ENCODE measurements at places on chromosomes 6 and 20.

- peak; percentile 95 for DNase-seq
Observed at GRCh38 chr6:143325379-143326140, 124.9 kb downstream of the ADAT2 start.

GRCh38 chr20:31474097-31474436, 860 bp downstream of the DEFB124 start:
- DNase-seq: no peak

DNA sequence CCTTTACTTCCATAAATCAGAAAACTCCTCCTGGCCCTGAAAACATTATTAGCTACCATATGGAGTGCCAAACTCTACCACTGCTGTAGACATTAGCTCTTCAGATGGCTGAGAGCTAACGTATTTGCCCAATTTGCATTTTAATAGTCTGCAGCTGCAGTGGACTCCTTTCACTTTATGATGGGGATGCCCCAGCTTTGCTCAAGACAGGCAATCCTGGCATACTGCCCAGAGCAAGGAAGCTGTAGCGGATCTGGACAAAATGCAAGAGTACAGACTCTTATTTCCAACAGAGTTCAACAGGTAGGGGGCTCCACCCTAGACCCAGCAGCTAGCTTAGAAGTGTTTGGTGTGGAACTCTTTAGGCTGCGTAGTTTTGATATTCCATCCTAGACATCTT, 246.7 kb downstream of the FOXC1 start:
- DNase-seq: peak; percentile 52

DNA sequence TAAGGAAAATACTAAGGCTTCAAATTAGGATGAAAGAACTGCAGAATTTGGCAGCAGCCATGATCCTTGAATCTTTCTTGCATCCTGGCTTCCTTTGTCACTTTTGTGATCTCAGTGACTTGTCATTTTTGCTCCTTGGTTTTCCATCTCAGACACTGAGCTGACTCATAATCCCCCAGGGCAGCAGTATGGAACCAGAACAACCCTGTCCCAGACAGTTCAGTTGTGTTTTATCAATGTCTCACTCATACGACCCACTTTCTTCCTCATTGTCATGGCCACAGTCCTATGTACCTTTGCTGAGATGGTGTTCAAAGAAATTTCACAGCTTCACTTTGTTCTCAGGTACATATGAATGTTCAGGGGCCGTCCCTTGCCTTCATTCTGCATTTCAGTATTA, 488.5 kb upstream of the BTBD3 start:
- DNase-seq: peak; percentile 59

GRCh38 chr20:47770935-47771334, 14.3 kb downstream of the SULF2 start:
- DNase-seq: no peak

DNA sequence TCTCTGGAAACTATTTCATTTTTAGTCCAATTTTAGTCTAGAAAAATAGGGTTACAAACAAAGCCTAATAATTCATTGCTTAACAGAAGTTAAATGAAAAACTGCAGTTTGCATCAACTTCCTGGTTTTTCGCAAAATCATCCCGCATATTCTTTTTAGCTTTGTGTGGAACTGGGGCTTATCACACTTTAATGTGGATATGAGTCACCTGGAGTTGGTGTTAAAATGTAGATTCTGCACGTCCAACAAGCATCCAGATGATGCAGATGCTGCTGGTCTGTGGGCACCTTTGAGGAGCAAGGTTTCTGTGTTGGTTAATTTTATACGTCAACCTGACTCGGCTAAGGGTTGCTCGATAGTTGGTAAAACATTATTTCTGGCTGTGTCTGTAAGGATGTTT, 126.1 kb downstream of the PLCB4 start:
- no peak for DNase-seq

DNA sequence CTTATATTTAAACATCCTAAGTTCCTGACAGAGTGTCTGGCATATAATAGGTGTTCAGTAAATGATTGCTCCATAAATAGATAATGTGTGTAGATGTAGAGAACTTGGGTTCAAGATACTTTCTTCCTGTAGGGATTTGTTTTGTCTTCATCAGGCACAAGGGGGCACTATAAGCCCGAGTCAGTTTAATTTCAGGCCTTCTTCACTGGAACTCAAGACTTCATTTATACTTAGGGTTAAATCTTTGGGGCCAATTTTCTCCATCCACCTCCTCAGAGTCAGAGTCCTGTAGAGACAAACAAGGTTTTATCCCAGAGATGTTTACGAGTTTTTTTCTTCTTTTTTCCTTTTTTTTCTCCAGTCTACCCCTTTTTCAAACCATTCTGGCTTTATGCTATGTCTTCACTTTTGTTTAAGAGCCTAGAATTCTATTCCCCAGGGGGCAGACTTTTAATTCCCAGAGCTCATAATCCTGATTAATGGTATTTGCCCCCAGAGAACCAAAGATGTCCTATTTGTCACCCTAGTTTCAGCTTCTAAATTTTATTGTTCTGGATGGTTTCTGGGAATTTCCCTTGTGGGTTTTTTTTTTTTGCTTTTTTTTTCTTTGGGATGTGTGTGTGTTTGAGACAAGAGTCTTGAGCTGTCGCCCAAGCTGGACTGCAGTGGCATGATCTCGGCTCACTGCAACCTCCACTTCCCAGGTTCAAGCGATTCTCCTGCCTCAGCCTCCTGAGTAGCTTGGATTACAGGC, 88.4 kb downstream of the HFE start:
- peak; percentile 82 for DNase-seq

DNA sequence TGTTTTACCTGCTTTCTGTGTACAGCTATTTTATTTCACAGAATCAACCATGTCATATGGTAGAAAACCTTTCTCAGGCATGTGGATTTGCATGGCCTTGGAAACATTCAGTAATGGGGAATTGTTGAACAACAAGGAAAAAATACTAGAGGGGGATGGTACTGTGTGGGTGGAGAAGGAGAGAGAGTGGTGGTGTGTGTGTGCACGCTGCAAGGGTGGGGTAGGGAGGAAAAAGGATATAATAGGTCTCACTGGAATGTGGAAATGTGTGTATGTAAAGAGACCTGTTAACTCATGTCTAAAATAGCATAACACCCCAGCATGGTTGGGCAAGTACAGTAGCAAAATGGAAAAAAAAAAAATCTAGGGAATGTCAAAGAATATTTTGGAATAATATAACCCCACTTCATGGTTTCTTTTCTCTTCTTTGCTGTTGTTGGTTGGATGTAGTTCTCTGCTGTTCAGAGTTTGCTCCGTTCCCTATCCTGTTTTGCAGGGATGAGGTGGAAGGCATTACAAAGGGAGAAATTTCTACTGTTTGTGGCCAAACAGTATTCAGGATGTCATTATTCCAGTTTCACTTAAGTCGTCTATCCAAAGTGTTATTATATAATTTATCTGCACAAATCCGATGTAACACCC, 93.9 kb upstream of the CITED2 start:
- DNase-seq: peak; percentile 86

GRCh38 chr6:90712114-90712513, 125.2 kb upstream of the MAP3K7 start:
- no peak for DNase-seq

DNA sequence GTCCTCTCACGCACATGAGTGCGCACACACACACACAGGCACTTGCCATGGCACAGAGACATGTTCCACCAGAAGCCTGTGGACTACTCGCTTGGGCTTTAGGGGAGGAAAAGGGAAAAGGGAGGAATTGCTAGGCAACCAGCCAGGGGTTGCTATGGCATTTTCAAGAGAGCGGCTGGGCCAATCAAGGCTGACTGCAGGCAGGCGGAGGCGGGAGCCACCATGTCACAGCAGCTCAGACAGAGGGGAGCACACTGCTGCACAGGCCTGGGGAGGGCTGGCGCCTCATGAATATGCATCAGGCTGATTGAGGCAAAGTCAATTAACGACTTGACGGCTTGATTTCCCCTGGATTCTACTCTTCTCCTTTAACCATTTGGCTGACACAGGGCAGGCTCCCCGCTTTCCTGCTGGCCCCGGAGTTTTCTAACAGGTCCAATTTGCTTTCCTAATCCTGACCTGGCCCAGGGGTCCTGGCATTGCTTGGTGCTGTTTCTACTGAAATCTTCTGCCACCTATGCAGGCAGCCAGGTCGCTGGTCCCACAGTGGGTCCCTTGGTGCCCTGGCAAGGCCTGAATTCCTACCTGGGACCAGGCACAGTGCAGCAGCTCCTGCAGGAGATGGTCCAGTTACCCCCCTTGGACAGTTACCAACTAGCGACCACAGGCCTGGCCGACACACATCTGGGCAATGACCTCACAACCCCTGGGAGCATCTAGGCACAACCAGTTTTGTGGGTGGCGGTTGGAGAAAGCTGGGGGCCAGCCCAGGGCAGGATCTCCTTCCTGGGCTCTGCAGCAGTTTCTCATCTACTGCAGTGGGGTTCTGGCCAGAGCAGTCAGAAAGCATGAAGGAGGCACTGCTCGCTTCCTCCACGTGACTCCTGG, 52.1 kb downstream of the YTHDF1 start:
- DNase-seq: no peak

- peak; percentile 58 for DNase-seq
Observed at GRCh38 chr20:46965477-46965876, 70.8 kb downstream of the EYA2 start.

GRCh38 chr6:14516956-14517355, 399.4 kb downstream of the CD83 start:
- DNase-seq: no peak

DNA sequence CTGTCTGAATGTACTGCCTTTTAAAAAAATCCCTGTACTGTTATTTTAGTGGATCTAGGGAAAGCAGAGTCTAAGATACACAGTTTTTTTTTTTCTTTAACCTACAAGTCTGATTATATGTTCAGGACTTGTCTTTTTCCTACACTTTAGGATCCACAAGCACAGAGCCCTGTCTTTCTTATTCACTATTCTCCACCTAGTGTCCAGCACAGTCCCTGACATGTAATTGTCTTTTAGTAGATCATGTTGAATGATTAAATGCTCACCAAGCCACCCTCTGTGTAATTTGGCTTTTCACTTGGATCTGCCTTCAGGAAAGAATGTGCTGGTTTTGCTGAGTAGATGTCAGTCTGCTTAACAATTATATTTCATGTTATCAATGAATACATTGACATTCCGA, 35.8 kb upstream of the YWHAB start:
- DNase-seq: no peak

- no peak for DNase-seq
Observed at GRCh38 chr6:5173810-5174209, 86.9 kb downstream of the LYRM4 start.

- DNase-seq: no peak
Observed at GRCh38 chr6:42899871-42900270, 16.0 kb upstream of the PTCRA start.

DNA sequence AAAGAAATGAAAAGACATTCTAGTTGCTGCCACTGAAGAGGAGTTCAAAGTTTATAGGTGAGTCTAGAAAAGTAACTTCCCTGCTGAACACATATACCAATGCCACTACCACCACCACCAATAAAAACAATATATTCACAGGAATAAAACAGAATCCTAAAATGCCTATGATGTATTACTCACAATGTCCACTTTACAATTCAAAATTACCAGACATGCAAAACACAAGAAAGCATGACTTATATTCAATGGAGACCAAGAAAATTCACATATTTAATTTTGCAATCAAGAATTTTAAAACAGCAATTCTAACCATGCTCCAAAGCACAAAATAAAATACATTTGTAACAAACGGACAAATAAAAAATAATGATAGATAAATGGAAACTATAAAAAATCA, 385.3 kb upstream of the RUNX2 start:
- DNase-seq: no peak

- peak; percentile 17 for DNase-seq
Observed at GRCh38 chr6:130720076-130720715, 107.0 kb upstream of the SMLR1 start.

- DNase-seq: peak; percentile 81
Observed at GRCh38 chr6:2448826-2449571, 203.6 kb upstream of the GMDS start.

DNA sequence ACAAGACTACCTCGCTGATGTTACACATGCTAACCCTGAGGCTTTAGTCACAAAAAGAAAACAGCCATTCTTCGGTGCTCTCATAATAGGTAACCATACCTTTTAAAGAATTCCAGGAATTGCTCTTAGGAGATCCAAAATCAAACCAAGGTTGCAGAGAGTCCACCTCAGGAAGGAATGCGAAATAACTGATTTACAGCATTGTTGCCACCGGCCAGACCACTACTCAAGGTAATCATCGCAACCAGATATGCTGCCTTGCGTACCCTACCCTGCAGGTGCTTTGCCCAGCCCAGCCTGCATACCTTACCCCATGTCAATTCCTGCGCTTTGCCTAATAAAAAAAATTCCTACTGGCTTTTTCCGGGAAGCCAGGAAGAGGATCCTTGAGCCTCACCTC, 27.0 kb downstream of the NUP153 start:
- no peak for DNase-seq

DNA sequence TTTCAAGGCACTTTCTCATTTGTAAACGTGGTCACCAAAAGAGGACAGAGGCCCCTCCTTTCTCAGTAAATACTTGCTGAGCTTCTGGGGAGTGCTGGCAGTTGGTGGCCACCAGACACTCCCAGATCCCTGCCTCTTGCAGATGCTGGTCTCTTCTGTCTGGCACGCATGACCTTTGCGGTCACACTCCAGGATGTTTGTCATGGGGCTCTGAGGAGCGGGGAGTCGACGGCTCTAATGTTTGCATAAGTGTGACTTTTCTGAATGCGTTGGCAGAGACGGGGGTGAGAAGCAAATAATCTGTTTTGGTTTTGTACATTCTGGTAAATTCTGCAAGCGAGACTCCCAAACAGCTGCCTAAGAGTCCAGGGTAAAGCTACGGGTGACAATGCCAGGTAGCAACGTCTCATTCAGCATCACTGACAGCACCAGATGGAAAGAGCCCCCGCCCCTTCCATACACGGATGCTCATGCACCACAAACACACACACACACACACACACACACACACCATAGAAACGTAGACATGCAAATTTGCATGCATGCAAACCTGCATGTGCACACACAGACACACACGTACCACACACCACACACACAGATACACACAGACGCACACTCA, 101.1 kb downstream of the YTHDF1 start:
- DNase-seq: no peak

- DNase-seq: no peak
Observed at GRCh38 chr6:40506954-40507353, 80.2 kb downstream of the LRFN2 start.

- DNase-seq: no peak
Observed at GRCh38 chr6:169529931-169530751, 171.7 kb downstream of the WDR27 start.

DNA sequence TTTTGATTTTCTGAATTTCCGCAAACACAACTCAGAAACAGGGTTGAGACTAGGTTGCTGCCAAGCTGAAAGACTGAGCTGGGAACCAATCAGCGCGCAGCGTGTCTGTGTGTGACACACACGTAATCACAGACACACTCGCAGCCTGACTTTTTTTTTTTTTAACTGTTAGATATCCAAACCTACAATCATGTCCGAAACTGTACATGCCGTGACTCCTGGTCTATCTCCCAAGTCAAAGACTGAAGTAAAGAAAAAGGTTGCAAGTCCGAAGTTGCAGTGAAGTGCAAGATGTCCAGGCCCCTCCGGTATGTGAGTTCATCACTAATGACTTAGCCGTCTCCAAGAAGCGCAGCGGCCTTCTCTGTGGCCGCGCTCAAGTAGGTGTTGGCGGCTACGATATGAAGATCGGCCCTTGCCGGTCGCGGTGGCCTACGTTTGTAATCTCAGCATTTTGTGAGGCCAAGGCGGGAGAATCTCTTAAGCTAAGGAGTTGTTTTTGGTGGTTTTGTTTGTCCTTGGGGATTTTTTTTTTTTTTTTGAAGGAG, 108.2 kb downstream of the HFE start:
- DNase-seq: peak; percentile 94
